ENCODE measurements at places on chromosomes 5 and 9.
A peak's percentile ranks its signal among the peaks of the same experiment; 100 is the strongest.

- DNase-seq, result no peak
Observed at GRCh38 chr9:129334105-129334935, 156.3 kb upstream of the IER5L start.

DNA sequence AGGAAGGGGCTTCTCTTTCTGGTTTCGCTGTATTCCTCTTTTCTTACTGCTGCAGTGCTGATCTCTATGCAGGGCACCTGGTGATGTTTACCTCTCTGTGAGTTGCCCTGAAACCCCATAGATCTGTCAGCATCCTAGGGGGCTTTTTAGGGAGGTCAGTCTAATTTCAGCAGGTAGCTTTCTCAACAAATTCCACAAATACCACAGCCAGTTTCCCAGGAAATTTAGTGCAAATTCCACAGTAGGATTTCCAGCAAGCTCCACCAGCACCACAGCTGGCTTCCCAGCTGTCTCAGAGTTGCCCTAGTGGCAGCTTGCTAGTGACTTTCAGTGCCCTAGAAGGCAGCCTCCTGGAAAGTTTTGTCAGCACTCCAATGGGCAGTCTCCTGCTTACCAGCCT, 379.1 kb upstream of the SMC2 start:
- DNase-seq, result no peak

DNA sequence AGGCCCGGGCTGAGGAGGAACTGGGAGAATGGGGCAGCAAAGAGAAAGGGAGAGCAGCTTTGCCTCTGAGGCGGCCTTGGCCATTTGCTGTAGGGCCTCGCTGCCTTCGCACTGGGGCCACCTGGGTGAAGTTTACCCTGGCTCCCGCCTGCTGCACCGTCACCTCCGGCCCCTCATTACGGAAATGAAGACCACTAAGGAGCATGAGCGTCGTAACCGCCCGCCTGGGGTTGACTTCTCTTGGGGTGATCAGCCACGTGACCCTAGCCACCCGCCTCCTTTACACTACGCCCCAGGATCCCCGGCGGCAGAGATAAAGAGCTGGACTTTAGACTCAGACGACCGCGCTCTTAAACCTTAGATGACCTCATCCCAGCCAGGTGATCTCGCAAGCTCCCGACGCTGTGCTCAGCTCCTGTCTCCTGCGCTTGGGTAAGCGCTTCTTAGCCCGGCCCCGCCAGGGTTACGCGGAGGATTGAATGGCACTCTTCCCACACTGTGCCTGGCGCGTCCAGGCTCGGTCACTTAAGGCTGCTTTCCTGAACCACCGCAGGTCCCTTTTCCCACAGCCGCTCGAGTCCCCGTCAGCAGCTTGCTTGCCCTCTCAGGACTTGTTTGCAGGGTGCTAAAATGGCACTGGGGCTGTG, 107.9 kb upstream of the LARP1 start:
- peak; percentile 28 for DNase-seq

DNA sequence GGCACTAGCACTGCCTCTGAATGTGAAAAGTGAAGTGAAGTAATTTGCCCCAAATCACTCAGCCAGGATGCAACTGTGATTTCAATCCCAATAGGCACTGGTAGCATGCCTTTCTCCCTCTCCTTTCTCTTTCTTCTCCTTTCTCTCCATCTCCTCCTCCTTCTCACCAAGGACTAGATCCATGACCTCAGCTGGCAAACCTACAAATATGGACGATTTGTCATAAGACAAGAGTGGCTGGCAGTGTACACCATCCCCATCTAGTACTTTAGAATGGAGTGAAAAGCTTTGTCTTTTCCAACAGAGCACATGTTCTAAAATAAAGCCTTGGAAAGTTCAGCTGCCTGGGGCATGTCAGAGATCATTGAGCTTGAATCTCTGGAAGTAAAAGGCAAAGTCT, 574.7 kb upstream of the CLINT1 start:
- DNase-seq, result no peak

- DNase-seq, result peak; percentile 80
Observed at GRCh38 chr9:126397056-126397455, 70.4 kb downstream of the MVB12B start.
